Activated effector memory CD4-positive, alpha-beta T cell treated with Interleukin-2 at 50 U/mL for 16 hours (primary cell): ENCODE measurements at places on chromosomes 2 and 18.

GRCh38 chr2:65587779-65588178, 155.4 kb upstream of the SPRED2 start:
- no peak for DNase-seq

GRCh38 chr2:23685181-23685580, 241.7 kb downstream of the ATAD2B start:
- no peak for DNase-seq

DNA sequence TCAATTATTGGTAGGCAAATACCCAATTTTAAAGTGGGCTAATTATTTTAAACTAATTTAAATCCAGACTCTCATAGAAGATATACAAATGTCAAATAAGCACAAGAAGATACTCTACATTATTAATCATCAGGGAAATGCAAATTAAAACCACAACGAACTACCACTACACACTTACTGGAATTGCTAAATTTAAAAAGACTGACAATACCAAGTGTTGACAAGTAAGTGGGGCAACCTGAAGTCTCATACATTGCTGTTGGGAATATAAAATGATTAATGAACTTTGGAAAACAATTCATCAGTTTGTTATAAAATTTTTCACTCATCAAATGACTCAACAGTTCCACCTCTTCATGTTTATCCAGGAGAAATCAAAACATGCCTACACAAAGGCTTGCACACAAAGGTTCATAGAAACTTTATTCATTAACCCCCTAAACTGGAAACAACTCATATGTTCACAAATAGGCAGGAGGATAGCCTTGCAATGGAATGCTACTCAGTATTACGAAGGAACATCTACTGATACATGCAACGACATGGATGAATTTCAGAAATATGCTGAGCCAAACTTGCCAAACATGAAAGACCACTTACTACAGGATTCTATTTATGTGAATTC, 120.8 kb downstream of the MCFD2 start:
- no peak for DNase-seq

DNA sequence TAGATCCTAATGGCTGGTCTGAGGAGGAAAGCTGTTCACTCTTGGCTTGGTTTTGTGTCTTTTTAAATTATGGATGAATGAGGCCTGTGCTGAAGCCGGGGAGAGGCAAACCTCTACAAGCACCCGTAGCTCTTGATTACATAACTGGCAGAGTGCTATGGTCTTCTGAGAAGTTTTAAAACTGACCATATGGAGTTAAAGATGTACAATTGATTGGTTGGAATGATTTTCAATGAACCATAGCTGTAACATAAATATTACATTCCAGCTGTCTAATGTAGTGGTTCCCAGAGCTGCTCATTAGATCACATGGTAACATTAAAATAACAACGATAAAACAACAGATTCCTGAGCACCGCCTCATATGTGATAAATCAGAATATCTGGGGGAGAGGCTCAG, 71.1 kb upstream of the MAP4K3 start:
- no peak for DNase-seq

DNA sequence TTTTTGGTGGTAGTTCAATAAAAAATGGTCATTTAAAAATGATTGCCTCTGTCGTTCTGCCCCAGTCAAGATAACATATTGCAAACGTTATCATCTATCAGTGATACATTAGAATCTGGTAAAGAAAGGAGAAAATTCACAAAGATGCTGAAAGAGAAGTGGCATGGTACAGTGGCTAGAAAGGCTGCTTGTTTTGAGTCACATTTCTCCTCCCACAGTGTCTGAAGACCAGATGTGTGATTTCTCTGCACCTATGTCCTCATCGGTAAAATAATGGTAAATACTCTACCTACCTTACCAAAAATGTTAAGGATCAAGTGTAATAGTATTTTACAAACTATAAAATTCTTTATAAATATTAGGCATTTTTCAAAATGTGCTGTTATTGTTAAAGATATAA, 76.1 kb upstream of the NOSTRIN start:
- no peak for DNase-seq

DNA sequence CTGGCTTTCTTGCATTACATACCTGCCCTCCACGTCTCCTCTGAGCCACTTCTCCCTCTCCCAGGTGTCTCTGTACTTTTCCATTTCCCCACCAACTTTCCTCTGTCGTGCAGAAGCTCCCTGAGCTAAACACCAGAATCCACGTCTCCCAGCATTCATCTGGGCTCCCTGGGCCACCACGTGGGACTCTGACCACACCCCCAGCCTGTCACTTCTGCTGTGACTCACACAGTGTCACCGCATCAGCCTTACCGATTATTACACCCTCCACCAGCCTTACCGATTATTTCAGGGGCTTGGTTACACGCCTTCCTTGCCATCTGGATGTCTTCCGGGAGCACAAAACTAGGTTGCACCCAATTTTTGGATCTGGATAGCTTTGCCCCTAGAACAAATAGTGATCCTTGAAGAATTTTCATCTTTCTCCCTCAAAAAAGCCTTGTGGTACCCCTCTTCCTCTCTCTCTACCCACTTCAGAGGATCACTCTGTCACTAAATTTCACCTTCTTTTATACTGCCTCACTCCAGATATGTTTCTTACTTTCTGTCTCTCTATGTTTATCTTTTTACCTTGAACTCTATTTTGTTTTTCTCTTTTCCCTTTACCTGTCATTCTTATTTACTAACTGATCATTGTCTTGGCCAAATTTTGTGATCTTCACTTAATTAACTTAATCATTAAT, 136.9 kb upstream of the CAB39 start:
- DNase-seq = peak; percentile 21
